ENCODE measurements at places on chromosomes 5 and 9.

DNA sequence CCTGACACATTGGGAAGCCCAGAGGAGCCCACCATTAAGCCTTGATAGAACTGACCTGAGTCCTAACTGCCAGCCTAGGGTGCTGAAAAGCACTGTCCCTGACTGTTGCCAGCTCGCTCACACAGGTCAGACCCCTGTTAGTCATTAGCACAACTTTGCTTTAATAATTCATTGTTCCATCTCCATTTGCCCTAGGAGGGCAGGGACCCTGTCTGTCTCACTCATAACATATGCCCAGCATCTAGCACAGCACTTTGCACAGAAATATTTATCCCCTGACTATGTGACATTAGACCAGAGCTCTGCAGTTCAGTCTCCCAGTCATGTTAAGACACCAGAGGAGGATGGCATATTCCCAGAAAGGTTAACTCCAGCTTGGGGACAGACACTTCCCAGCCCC, 61.8 kb upstream of the STXBP1 start:
- DNase-seq, result no peak

GRCh38 chr5:89417990-89418389, 535.0 kb upstream of the MEF2C start:
- DNase-seq, result no peak

DNA sequence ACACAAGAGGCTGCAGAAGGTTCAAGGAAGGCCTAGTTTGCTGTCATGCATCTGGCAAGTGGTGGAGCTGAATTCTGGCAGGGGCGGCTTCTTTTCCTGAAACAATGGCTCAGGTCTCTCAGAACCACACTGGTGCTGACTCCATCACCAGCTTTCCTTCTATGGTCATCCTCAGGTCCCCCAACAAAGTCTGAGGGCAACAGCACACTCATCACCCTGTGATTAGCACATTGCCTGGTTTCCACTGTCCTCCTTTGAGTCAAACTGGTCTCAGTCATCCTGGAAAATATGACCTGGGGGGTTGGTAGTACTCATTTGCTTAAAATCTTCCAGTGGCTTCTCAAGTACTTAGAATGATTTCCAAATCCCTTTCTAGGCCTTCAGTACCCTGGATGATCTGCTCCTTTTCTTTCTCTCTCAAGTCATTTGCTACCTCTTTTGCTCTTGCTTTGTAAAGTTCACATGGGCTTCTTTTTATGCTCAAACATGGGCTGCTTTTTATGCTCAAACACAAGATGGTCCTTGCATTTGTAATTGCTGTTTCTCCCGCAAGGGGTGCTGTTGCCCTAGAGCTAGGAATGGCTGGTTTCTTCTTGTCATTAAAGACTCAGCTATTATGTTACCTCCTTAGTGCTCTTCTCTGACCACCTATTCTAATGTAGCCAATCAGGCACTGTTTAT, 144.9 kb downstream of the ALDH1A1 start:
- DNase-seq, result no peak

DNA sequence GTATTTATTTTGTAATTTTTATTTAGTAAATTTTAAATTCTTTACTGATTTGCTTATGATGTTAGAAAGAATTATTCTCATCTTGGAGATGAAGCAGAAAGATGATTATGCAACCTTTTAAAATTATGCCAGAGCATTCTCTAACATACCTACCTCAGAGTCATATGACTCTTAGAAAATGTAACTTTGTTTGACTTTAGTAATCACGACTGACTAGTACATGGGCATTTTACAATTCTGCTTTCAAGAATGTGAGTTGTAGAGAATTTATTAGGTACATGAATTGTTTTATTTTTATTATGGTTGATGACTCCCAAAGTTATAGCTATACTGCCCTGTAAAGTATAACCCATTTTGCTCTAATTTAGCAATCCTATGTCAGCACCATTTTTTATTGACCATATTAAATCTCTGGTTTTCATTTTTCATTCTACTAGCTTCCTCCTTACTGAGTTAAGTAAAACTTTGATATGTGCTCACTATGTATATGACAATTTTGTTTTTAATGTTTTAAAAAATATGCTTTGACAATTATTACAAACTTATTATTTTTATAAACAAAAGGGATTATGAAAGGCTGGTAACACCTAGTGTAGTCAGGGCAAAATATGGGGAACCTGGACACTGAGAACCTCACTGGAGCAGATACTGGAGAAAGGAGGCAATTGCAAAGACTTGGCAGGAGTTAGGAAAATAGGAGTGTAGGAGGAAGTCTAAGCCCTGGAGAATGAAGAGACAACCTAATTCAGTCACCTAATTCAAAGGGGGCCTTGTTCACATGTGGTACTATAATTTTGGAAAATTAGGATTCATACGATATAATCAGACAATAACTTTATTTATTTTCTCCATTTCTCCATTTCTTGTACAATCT, 249.7 kb upstream of the DAB2 start:
- DNase-seq, result no peak

GRCh38 chr5:17256171-17256570, 38.7 kb downstream of the BASP1 start:
- no peak for DNase-seq

DNA sequence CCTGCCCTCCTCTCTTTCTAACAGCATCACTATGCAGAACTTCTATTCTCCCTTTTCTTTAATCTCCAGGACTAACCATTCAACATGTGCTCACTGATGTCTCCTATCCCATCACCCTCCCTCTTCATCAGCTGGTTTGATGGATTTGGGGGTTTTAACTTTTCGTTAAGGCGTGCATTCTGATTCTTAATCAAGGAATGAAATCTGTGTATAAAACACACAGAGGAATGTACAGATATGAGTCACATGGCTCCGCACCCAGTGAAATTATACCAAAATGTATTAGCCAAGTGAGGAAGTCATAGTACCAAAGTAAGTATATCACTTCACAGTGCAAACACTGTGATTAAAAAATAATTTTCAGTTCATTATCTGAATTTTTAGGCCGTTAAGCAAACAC, 35.2 kb downstream of the MARCHF11 start:
- DNase-seq, result no peak

GRCh38 chr5:7585807-7586206, 189.9 kb downstream of the ADCY2 start:
- DNase-seq, result no peak

Data from pulmonary artery endothelial cell (primary cell).